Left renal pelvis (tissue), 4 donors: ENCODE measurements at places on chromosomes 12 and 14.

- no peak for DNase-seq
Measured at GRCh38 chr14:101709533-101709881, 52.0 kb upstream of the PPP2R5C start.

GRCh38 chr14:91835197-91835919 is 32.0 kb downstream of the TC2N start:
- DNase-seq: no peak

DNA sequence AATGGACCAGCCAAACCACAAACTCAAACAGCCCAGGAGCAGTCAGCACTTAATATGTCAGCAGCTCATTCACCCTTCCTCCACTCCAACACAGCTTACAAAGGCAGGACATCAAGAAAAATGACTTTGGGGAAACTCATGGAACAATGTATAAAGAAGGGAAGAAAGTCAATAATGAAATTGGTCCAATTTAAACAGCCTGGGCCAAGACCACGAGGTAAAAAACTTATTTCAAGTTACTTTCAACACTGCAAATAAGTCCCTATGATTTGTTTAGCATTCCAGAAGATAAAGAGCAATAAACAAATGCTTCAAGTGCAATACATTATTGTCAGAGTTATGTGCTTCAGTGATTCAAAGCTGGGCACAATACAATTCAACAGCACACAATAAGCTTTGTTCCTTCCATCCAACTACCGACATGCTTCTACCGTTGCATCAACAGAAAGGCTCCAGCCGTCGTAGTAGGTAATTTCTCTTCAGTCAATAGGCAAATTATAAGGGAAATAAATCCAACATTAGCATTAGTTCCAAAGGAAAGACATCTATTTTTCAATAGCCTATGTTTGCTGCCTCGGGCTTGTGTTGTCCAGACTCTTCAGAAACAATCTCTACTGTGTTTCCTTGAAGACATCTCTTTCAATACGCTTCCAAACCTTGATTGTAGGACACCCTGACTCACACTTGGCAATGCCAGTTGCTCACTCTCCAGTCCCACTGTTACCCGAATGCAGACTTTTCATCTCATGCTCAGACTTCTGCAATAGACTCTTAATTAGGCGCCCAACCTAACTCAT is 225.7 kb downstream of the NUAK1 start:
- no peak for DNase-seq

DNA sequence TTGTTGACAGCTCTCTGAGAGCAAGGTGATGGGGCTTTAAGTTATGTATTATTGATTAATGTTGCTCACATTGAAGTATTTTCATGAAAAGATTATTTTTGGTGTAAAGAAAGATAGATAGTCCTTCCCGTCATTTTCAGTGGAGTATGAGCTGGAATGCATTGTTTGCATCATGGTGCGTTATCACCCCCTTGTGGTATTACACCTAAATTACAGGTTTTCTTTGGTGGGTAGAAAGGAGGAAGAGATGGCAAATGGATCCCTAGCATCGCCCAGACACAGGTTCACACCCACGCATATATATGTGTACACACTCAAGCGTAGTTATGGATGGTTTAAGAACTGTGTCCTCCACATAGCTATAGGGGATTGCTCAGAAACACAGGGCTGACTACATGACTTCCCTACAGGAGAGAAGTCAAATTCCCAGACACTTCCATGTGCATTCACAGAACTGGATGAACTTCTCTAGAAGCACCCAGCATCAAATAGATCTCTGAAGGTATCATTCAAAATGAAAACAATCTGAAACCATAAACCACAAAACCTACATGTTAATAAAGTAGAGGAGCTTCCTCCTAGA is 14.4 kb upstream of the SERPINA10 start:
- DNase-seq: no peak

DNA sequence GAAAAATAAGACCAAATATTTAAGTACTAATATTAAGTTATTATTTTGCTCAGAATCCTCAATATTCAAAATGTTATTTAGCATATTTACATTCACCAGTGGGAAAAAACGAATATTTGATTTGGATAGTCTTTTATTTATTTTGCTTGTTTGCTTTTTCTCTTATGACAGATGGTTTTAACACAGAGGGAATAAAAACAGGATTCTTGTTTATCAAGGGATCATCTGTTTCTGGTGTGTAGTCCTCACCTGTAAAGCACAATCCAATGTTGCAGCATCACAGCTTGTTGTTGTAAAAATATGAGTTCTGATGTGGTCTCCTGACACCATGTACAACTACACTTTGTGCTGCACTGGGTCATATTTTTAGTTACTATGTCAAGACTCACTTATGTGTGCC is 103.9 kb downstream of the AVPR1A start:
- no peak for DNase-seq

DNA sequence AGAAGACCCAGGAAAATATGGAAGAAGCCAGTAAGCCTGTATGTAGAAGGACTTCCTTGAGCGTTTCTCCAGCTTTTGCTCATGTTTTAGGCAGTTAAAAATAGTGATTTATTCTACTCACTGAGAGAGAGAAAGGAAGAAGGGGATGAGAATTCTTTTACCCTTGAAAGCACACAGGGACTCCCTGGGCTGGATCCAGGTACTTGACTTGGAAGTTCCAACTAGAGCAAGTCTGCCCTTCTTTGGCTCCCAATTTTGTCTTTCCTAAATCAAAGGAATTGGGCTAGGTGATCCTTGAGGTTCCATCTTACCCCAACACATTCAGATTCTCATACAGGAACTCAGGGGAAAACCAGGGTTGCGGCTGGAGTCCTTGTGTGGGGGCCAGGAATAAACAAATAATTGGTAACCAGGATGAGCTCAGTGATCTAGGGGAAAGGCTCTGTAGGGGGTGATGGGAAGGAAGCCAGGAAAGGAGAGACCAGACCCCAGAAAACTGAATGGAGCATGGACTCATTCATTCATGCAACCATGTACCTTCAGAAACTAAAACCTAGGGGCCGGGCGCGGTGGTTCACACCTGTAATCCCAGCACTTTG is 11.5 kb upstream of the ITGA5 start:
- DNase-seq: no peak

- no peak for DNase-seq
Measured at GRCh38 chr14:32480337-32480736, 151.2 kb downstream of the AKAP6 start.

DNA sequence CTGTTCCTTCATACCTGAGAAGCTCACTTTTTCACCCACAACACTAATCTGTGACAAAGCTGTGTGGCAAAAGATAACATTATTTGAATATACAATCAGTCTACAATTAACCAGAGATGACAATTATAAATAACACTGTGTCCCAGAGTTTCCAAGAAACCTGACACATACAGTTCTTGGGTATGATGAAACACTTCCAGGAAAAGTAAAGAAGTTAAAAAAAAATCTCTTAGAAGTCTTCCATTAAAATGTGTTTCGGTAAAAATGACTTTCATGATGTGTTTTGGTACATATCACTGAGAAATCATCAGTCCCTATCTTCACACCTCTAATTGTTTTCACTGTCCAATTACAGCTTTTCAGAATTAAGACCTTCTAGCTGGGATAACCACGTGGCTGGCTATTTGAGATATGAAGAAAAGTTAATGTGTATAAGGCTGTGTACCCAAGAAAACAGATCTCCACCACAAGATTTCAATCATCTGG is 390.2 kb downstream of the SOX5 start:
- no peak for DNase-seq

DNA sequence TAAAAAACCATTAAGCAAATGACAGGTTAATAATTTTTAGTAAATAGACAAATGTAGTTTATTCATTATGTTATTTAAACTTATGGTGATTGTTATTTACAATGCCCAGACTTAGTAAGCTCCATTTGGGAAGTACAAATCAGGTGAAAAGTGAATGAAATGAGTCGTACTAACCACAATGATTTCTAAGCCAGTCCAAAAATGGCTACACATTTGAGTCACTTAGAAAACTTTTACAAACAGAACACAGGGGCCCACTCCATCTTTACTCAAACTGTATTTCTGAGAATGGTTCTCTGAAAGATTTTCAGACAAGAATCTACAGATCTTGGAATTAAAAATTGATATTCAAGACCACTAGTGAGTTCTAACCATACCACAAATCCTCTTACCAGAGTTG is 653.3 kb upstream of the MIS18BP1 start:
- DNase-seq: no peak

- DNase-seq: no peak
Measured at GRCh38 chr14:101906645-101907044, 57.7 kb upstream of the DYNC1H1 start.

DNA sequence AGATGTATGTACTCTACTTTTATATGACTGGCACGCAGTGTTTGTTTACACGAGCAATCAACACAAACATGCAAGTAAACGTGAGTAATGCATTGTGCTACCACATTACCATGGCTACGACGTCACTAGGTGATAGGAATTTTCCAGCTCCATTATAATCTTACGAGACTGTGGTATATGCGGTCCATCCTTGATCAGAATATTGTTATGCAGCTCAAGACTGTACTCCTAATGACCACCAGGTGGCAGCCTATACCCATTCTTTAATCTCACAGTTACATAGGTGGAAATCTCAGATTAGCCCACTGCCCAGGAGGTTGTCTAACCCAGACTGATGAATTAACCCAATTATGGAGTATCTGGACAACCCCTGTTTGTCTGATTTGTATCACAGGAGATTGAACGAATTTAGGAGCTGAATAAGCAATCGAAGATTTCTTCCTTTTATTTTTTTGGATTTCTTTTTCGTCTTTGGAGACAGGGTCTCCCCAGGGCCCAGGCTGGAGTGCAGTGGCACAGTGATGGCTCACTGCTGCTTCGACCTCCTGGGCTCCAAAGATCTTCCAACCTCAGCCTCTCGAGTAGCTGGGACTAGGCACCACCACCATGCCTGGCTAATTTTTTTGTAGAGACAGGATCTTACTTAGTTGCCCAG is 8.7 kb upstream of the TESPA1 start:
- peak; percentile 18 for DNase-seq

- no peak for DNase-seq
Measured at GRCh38 chr12:68264158-68264855, 10.9 kb upstream of the IL22 start.

GRCh38 chr14:30243805-30244204 is 315.2 kb upstream of the G2E3 start:
- DNase-seq: no peak

DNA sequence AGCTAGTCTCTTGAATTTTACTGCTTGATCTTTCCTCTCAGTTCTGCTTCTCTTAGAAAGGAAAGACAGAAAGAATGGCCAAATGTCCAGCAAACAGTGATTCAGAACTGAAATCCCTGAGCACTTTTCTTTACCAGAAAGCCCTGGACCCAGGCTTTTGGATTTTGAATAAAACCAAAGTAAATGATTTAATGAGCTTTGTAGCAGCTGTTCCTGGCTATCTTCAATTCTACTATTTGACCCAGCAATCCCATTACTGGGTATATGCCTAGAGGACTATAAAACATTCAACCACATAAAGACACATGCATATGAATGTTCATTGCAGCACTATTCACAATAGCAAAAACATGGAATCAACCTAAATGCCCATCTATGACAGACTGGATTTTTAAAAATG is 187.2 kb downstream of the PRKD1 start:
- no peak for DNase-seq

GRCh38 chr14:100649173-100649519 is 61.9 kb upstream of the BEGAIN start:
- DNase-seq: no peak

DNA sequence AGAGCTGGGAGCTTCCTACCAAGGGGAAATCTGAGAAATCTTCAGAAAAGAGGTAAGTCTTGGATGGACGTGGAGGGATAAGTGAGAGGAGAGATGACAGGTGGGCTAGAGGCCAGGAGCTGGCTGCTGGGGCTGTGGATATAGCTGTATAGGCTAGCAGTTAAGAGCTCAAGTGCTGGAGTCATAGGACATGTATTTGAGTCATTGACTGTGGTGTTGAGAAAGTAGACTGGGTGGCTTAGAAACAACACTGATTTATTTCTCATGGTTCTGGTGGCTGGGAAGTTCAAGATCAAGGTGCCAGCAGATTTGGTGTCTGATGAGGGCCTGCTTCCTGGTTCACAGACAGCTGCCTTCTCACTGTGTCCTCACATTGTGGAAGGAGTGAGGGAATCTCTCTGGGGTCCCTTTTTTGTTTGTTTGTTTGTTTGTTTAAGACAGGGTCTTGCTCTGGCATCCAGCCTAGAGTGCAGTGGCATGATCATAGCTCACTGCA is 151.1 kb upstream of the FUT8 start:
- DNase-seq: no peak
